ENCODE measurements at places on chromosomes 3 and 15. TPM values are rescaled to one million over a fixed set of nuclear protein-coding genes. Genes with fewer than 3 reads are reported as not detected.

The TMEM207 gene
- not detected for total RNA-seq

The TIMP4 gene
- total RNA-seq, result 13.1 TPM

The MESD gene
- 20.5 TPM for total RNA-seq

The OSBPL10 gene
- total RNA-seq, result 18.3 TPM

The CSPG4 gene
- 8.2 TPM for total RNA-seq

The DOCK3 gene
- under 0.01 TPM for total RNA-seq

The ERC2 gene
- total RNA-seq, result not detected

The PLSCR2 gene
- not detected for total RNA-seq

The GP9 gene
- not detected for total RNA-seq

The TGFBR2 gene
- 309 TPM for total RNA-seq

The KIF23 gene
- total RNA-seq, result 3.5 TPM

The GOLGA6L7 gene
- not detected for total RNA-seq

The ARRDC4 gene
- 30.5 TPM for total RNA-seq

All from pericardium fibroblast (primary cell).